ENCODE measurements at places on chromosomes 1 and 21.

GRCh38 chr1:234618737-234619049, 8.7 kb upstream of the IRF2BP2 start:
- no peak for DNase-seq

DNA sequence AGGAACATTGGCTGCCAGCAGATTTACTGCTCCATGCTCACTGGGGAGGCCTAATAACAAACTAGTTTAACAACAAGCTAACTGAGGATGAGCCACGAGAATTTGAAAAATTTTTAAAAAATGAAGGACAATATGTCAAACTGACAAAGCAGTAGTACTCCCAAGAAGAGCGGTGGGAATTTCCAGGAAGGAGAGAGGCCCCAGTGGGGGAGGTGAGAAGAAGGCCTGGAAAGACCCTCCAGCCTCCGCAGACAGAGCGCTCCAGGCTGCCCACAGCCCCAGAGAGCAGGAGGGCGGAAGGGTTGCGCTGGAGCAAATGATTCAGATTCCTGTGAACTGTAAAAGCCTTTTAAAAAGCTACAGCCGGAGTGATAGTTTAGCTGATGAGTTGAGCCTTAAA, 78.5 kb downstream of the SIPA1L2 start:
- DNase-seq, result no peak

DNA sequence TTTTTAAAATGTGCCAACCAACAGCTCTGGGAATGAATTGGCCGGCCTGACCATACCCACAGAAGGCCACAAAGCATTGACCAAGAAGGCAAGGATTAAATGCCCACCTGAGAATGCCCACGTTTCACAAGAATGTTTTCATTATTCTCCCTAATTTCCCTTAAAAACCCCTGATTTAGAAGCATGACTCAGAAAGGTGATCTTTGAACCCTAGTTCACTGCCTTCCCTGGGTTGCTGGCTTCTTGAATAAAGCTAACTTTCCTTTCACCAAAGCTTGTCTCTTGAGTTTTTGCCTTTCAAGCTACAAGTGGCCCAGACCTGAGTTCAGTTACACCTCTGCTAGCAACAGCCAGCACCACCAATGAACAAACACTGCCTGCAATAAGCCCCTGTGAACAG, 14.4 kb upstream of the MRPL55 start:
- no peak for DNase-seq

DNA sequence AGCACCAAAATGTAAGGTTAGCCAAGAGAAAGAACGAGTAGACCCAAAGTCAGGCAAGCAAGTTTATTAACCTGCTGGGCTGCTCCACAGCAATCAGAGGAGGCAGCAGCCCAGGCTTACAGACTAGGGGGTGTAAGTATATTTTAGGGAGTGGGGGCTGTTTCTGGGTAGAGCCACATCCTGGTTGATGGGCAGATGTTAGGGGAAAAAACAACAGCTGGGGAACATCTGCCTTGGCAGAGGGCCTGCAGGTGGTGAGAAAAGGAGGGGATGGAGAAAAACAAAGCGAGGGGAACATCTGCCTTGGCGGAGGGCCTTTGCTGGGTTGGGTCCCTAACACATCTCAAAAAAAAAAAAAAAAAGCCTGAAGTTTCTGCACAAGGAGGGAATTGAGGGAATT, 9.7 kb upstream of the ZBTB48 start:
- DNase-seq, result no peak

- DNase-seq, result no peak
Measured at GRCh38 chr1:208485512-208485911, 241.3 kb upstream of the PLXNA2 start.

- no peak for DNase-seq
Measured at GRCh38 chr1:11156441-11156840, 32.7 kb upstream of the ANGPTL7 start.

All from suppressor macrophage (primary cell).